ENCODE measurements at places on chromosomes 5 and 9. TPM values are rescaled to one million over a fixed set of nuclear protein-coding genes. Genes with fewer than 3 reads are reported as not detected.

Gene PCDHA4
- total RNA-seq: 0.05 TPM

DNA sequence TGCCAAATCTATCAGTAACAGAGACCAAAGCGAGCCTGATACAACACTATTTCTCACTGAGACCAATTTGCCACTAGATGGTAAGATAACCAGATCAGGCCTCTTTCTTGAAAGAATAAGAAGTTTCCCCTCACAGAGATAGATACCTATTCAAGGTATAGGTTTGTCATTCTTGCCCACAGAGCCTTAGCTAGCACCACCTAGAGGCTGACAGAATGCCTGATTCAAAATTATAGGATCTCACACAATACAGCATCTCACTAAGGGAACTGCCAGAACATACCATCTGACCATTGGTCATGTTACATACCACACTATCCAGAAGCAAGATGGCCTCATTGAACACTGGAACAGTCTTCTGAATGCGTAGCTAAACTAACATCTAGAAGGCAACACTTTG lies 166.6 kb upstream of the HCN1 start:
- DNase-seq: no peak

GRCh38 chr5:17177501-17178372 lies 39.7 kb upstream of the BASP1 start:
- DNase-seq: no peak

DNA sequence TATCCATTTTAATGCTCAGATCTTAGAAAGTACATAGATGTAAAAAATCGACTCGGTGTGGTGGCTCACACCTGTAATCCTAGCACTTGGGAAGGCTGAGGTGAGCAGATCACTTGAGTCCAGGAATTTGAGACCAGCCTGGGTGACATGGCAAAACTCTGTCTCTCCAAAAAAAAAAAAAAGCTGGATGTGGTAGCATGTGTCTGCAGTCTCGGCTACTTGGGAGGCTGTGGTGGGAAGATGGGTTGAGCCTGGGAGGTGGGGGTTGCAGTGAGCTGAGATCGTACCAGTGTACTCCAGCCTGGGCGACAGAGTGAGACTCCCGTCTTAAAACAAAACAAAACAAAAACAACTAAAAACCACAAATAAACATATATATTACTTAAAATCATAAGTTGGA lies 61.4 kb downstream of the RASA1 start:
- DNase-seq: no peak

DNA sequence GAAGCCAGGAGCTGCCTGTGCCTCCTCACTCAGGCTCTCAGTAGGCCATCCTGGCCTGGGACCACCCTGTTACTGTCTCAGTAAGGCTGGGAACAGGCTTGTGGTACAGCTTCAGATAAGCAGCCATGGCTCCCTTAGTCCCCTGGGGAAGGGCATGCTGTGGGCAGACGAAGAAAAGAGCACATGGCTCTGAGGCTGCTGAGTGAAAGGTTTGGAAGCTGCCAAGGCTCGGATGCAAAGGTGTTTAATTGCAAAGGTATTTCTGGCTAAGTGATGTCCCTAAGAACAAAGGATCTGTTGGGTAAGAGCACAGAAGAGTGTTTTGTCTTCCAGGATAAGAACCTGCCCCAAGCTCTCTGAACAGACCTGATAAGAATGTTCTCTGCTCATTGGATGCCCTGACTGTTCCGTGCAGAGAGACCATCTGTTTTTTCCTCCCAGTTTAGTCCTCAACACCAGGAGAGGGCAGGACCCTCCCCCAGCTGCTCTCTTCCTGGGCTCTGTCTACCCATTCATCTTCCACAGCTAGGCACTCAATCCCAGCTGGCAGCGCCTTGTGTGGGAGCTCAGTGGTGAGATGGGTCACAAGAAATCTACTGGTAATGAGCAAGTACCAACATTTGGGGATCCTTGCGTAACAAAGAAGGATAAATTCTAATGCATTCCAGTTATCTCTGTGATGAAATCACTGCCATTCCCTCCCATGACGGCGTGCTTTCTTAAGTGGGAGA lies 17.7 kb downstream of the ANGPTL2 start:
- no peak for DNase-seq

DNA sequence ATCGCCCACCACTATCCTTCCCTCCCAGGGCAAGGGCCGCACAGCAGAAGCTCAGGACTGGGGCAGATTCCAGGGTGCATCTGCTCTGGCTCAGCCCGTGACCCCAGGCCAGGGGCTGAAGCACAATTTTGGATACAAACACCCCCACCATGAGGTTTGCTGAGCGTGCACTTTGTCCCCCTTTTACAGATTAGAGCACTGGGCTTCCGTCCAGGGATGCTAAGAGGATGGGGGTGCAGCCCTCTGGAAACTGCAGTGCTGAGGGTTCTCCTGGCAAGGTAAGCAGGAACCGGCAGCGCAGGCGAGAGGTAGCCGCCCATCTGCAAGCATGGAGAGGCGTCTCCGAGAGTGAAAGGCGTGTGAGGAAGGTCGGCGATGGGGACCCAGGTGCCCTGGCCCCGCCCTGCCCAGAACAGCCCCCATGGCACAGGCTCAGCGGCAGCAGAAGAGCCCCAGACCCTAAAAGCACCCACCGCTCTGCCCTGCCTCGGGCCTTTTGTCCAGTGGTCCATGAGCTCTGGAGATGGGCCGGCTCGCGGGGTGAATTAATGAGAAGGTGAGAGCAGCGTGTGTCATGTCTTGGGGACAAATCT lies 54.5 kb upstream of the OLFM1 start:
- no peak for DNase-seq

Gene GRIA1
- 0.14 TPM for total RNA-seq

DNA sequence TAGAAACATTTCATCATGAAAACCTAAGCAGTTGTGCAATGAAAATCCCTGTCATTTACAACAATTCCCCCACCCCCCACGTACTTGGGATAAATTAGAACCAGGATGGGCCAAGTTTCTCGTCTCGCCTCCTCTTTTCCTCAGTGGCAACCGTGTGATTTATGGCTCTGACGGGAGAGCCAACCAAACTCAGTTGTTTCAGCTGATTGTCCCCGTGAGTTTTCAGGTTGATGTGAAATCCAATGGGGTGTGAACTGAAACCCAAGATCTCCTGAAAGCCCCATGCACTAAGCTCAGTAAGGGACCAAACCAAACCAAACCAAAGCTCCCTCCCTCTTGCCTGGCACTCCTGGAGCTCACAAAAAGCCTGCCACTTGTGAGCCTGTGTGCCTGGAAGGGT lies 138.7 kb upstream of the SLC24A2 start:
- no peak for DNase-seq

DNA sequence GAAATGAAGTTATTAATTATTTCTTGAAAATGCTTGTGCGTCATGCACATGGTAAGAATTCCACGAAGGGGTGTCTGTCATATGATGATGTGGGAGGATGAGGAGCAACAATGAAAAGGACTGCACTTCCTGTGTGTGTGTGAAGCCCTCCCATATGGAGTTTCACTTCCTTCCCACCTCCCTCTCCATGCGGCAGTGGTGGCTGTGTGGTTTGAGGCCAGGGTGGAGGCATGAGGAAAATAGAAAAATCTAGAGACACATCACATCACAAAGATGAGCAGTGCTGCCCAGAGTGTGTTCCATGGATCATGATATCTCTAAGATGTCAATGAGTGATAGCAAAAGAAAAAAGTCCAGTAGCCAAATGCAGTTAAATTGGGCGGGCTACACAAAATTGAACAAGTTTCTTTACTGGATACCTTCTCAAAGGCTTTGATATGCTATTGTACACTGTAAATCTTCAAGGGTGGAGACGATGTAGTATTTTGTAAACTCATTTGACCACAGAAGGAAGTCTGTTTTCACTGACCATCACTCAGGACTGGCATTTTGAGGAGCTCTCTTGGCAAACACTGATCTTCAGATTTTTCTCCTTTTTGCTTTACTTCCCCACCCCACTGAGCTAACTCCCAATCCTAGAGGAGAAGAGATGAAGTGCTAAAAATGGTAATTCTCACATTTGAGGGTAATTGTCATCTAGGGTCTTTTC lies 55.7 kb upstream of the EQTN start:
- no peak for DNase-seq

GRCh38 chr5:32726086-32726557 lies 15.0 kb downstream of the NPR3 start:
- DNase-seq: no peak

DNA sequence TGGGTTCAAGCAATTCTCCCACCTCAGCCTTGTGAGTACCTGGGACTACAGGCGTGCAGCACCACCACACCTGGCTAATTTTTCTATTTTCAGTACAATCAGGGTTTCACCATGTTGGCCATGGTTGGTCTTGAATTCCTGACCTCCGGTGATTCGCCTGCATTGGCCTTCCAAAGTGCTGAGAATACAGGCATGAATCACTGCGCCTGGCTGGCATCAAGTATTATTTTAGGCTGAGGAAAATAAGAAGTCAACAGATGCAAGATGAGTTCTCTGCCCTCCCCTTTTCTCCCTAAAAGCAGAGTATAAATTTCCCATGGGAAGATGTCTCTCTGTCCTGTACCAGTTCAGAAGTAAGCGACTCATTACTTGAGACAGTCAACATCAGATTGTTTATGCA lies 71.5 kb downstream of the ELAVL2 start:
- DNase-seq: no peak

GRCh38 chr9:75083188-75083970 lies 4.6 kb downstream of the NMRK1 start:
- DNase-seq: no peak

DNA sequence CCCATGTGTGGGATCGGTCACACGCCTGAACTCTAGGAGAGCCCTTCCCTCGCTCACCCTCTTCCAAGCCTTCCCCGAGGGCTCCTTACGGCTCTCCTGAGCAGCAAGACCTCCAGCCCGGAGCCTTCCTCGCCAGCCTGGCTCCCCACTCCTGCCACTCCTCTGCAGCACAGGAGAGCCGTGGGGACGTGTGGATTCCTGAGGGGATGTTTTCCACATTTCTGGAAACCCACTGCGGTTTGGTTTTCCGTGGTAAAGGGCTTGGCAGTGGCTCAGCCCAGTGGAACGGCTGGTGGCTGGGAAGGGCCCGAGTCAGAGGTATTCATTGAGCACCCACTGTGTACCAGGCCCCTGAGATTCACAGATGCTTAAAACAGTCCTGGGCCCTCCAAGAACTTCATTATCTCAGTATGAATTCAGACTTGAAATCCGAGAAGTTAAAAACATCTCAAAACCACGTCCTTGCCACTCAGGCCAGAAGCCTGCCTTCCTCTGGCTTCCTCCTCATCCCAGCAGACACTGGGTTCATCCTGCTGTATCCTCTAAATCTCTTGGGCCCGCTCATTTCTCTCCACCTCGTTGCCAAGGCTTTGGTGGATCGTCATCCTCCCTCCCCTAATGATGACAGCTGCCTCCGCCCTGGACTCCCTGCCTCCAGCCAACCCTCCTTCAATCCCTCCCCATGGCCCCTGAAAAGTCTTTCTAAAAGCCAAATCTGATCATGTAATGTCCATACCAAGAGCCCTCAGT lies 109.6 kb downstream of the FGF18 start:
- DNase-seq: no peak

GRCh38 chr9:6944093-6944551 lies 186.3 kb downstream of the KDM4C start:
- no peak for DNase-seq

Gene SOHLH1
- total RNA-seq: not detected

GRCh38 chr5:132260714-132261551 lies 3.4 kb downstream of the PDLIM4 start:
- no peak for DNase-seq

DNA sequence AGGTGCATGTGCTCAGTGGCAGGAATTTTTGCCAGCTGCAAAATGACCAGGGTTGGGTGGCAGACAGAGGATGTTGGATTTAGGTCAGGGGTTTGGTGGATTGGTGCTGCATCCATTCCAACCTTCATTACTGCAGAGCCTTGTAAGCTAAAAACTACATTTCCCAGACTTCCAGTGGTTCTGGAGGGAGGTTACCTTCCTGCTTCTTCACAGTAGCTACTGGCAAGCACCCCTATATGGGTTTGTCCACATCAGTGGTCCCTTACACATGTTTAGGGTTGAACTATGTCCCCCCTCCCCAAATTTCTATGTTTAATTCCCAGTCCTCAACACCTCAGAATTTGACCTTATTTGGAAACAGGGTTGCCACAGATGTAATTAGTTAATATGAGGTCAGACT lies 20.7 kb upstream of the IL17B start:
- no peak for DNase-seq

DNA sequence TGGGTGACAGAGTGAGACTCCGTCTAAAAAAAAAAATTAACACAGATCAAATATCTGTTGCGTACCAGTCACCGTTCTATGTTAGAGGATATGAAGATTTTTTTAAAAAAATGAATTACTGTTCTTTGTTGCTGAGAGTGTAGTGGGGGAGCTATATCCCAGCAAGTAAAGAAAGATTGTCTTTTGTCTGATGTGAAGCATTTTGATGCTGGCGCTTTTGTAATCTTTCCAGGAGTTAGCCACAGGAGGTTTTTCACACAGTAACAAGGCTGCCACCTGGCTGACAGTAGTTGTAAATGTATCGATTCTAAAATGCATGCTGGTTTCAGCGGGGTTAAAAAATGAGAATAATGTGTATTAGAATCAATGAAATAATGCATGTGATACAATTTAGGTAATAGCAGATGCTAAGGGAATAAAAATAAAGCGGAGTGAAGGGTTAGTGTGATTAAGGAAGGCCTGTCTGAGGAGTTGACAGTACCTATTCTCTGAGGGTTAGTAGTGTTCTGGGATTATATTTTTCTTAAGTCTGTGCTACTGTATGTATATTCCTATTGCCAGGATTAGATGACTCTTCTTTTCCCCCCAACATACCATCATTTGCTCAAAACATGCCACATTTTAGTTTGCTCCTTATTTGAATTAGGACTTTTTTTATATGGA lies 3.4 kb downstream of the LMNB1 start:
- peak; percentile 47 for DNase-seq

GRCh38 chr9:84538879-84539278 lies 130.7 kb upstream of the NTRK2 start:
- no peak for DNase-seq

- no peak for DNase-seq
Measured at GRCh38 chr5:124697933-124698591, 48.4 kb downstream of the ZNF608 start.

GRCh38 chr9:37011530-37011929 lies 22.5 kb downstream of the PAX5 start:
- DNase-seq: no peak

Data from thymus (tissue), 14 donors.